ENCODE measurements at places on chromosomes 16 and 17. TPM values are rescaled to one million over a fixed set of nuclear protein-coding genes. Genes with fewer than 3 reads are reported as not detected.
A peak's percentile ranks its signal among the peaks of the same experiment; 100 is the strongest.

DNA sequence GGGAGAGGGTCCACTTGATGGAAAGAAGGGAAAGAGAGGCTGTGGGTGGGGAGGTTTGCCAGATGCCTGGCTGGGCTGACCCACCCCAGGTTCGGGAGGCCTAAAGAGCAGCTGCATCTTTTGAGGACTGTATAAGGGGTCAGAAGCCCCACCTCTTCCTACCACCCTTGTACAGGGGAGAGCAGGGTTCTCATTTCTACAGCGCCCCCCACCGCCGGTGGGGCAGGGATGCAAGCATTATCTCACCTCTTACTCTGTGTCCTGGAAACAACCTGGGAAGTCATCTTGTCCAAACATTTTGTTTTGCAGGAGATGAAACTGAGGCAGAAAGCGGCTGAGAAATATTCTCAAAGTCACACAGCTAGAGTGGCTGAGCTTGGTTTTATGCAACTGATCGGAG is 22.5 kb upstream of the CCDC182 start:
- DNase-seq = no peak

The CDH3 gene
- total RNA-seq = 12.3 TPM

GRCh38 chr17:55301521-55302406 is 37.0 kb downstream of the HLF start:
- DNase-seq = no peak

- DNase-seq = peak; percentile 27
These were observed 34.3 kb upstream of the PRSS54 start for GRCh38 chr16:58329135-58329534.

DNA sequence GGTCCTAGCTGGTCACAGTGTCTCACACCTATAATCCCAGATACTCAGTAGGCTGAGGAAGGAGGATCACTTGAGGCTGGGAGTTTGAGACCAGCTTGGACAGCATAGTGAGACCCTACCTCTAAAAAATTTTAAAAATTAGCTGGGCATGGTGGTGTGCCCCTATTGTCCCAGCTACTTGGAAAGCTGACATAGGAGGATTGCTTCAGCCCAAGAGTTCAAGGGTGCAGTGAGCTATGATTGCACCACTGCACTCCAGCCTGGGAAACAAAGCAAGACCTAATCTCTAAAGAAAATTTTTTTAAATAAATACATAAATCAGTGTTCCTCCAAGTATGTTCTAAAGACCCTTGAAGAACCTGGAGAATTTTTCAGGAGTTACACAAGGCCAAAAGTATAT is 50.6 kb upstream of the GNAO1 start:
- no peak for DNase-seq

GRCh38 chr16:53503991-53504663 is 1.1 kb upstream of the AKTIP start:
- DNase-seq = peak; percentile 50

DNA sequence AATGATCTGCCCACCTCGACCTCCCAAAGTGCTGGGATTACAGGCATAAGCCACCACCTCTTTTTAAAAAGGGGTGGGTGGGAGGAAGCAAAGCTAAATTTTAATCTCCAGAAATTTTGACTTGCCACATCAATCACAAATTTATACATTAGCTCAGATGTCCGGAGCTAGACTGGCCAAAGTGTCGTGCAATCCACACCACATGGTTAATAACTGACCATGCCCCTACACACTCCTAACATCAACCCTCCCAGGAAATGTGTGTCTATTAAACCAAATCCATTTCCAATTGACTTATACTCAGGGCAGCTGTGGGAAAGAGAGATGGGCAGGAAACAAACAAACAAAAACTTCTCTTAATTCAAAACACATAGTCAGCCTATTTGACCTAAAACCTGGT is 29.9 kb downstream of the SMURF2 start:
- no peak for DNase-seq

The EPN3 gene
- 14.4 TPM for total RNA-seq

- no peak for DNase-seq
These were observed 54.2 kb downstream of the SREBF1 start for GRCh38 chr17:17782523-17783115.

- DNase-seq = no peak
These were observed 60.3 kb downstream of the GRIN2A start for GRCh38 chr16:10121897-10122425.

- DNase-seq = no peak
These were observed 84.7 kb downstream of the NLK start for GRCh38 chr17:28127196-28127595.

DNA sequence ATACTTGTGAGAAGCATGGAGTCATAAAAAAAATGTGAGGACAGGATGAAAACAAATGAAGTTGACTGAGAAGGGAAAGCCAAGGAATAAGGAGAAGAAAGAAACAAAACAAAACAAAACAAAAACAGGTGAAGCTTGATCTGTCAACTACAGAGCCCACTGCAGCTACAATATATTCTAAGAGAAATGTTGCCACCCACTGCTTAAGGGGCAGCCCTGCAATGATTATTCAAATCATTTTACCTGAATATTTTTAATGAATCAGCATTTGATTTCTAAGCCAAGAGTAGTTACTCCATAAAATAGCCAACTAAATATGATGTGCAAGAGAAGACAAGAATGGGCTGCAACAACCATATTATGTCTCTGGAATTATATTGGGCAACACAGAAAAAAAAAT is 252.0 kb upstream of the KIF2B start:
- DNase-seq = no peak

DNA sequence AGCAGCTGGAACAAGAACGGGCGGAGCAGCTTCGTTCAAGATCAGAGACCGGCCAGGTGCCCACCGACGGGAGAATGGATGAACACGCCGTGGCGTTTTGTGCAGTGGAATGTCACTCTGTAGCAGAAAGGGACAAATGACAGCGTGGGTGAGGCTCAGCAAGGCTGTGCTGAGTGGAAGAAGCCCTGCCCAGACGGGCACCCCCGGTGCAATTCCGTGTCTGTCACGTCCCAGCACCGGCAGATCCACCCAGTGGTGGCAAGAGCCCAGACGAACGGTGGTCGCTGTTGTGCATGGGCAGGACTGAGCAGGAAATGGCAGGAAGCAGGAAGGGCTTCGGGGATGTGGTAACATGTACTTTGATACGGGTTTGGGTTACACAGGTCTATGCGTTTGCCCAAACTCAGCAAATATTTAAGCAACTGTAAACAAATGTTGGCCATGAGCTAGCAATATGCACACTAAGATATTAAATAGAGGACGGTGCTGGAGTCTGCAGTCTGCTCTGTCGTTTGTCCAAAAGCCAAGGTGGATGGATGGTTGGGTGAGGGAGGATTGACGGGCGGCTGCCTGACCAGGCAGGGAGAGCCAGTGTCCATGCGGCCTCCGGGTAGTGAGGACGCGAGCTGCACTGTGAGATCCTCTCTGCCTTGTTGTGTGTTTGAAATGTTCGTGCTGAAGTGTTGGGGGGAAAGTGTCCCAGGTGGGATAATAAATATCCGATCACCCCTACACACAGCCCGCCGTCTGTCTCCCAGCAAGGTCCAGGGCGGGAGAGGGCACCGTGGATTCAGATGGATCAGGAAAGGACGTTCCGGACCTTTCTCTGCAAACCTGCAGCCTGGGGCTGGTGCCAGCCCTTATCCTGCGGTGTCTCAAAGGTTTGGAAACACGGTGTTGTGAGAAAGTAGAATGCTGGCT is 48.4 kb downstream of the COX4I1 start:
- no peak for DNase-seq

- no peak for DNase-seq
These were observed 77.1 kb upstream of the HS3ST3A1 start for GRCh38 chr17:13678841-13679240.
